ENCODE measurements at places on chromosomes 6 and 20.

- DNase-seq: no peak
These were observed 3.6 kb upstream of the PRL start for GRCh38 chr6:22300273-22300998.

DNA sequence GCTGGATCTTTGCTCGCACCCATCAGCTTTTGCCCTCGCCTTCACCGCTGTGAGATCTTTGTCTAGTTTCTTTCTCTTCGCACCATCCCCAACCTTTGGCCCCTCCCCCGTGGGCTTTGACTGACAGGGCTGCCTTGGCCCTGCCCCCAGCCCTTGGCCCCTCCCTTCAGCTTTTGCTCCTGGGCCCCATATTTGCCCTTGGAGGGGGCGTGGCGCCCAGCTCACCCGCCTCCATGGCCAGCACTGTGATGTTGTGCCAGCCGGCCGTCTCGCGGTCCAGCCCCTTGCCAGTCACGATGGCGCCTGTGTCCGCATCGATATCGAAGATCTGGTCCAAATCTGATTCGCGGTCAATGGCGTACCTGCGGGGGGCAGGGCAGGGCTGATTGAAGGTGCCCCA lies 81.1 kb downstream of the CD40 start:
- no peak for DNase-seq

DNA sequence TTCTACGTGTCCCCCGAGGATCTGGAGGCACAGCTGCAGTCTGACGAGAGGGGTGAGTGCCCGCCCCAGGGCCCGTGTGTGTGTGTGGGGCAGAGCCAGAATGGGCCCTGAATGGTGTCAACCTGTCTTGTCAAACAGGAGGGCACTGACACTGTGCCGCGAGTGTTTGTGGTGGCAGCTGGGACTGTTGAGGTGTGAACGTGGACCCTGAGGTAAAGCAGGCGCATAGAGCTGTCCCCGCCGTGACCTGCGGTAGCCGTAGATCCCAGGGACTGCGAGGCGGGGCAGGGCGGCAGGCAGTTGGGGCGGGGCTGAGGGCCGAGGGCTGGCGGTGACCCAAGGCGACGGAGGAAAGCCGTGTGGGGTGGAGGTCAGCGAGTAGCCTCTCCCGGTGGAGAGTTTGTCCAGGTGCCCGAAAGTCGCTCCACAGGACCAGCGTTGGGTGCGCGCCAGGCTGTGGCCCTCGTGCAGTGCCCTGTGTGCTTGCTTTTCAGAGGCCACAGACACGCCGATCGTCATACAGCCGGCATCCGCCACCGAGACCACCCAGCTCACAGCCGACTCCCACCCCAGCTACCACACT lies 25.2 kb downstream of the UCKL1 start:
- DNase-seq: no peak

DNA sequence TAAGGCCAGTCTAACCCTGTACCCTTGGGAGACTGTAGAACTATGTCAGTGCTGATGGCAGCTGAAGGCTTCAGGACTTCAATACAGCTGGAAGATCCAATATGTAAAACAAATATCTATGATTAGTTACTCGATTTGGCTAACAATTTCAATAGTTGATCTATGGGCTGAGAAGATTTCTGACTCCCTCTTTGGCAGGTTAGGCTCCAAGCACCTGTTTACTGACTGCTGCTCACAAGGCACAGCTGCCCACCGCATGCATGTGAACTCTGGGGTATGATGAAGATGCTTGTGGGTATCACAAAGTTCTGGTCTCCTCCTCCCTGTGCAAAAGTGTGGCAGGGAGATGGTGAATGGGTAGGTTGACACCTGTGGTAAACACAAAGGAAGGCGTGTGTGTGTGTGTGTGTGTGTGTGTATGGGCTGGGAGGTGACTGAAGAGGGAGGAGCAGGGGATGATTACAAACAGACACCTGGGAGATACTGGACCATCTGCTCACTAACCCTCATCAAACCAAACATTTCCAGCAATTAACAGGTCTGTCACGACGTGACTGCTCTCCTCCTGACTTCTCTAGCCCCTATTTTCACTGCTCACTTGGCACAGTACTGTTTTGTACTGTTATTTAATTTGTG lies 18.1 kb downstream of the ELMO2 start:
- peak; percentile 34 for DNase-seq

DNA sequence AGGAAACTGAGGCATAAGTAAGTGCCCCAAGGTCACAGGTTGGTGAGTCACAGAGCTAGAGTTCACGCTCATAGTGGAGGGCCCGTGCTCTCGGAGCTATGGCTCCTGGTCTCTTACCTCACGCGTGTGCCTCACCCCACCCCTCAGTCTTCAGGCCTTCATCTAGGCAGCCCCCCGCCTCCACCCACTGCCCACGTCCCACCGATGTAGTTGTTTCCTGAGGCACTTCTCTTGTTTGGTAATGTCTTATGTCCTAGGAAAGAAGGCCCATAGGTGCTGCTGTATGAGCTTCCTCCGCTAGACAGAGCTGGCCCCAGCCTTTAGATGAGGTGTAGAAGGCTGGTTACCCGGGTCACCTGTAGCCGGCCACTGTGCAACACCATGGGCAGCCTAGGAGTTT lies 5.1 kb downstream of the RIPK1 start:
- DNase-seq: no peak

DNA sequence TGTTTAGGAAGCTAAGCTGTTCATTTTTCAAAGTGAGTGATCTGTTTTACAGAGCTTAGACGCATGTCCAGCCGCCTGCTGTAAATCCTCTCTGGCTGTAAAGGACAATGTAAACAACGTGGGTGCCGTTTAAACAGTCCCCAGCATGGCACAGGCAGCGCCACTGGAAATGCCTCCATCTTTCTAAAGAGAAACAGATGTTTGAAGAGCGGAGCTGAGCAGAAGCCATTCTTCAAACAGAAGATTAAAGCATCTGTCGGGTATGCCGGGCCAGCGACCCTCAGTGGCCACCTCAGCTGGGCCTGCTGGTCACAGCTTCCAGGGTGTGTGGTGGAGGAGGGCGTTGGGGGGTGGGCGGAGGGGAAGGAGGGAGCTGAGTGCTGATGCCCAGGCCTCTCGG lies 138.6 kb downstream of the ERMARD start:
- no peak for DNase-seq

DNA sequence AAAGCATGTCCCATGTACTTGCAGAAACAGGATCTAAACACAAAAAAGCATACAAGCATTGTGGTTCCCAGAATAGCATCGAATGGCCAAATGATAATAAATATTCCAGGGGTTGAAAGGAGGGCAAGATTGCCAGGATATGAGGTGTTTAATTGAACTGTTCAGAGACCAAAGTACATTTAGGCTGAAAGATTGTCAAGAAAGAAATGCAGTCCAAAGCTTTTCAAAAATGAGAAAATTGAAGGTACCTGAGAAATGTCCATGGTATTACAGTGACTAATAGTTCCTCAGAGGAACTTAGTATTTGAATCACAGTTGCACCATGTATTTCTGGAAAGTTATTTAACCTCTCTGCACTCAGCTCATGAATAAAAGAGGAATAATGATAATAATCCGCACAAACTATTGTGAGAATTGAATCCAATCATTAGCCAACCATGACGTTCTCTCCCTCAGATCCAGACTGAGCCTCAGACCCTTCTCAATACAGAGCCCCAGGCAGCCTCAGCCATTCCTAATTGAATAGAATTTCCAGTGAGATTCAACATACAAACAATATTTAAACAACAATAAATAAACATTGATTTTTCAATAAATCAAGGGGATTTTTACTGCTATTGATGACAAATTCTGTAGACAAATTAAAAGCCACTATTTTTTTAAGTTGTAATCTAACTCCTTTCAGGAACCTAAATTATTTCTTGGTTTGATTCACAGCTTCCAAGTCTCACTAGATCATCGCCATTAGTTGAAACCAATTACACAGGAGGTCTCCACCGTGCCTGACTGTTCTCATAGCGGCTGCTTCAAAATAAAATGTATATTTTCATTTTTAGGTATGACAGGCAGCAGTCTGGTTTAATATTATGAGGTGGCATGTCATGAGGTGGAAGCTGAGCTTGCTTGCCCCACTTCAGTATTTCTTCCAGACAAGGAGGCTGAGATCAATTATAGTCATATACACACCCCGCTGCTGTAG lies 144.3 kb upstream of the TENT5A start:
- DNase-seq: no peak

- no peak for DNase-seq
These were observed 712 bp downstream of the RXRB start for GRCh38 chr6:33199687-33200218.

GRCh38 chr6:100283285-100283684 lies 181.4 kb downstream of the SIM1 start:
- no peak for DNase-seq

DNA sequence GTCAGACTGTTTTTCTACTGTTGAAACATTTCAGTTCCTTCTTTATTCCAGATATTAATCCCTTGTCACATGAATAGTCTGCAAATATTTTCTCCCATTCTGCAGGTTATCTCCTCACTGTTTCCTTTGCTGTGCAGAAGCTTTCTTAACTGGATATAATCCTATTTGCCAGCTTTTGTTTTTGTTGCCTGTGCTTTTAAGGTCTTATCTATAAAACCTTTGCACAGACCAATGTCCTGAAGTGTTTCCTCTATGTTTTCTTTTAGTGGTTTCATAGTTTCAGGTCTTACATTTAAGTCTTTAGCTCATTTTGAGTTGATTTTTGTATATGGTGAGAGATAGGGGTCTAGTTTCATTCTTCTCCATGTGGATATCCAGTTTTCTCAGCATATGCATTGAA lies 19.2 kb downstream of the NCOA6 start:
- no peak for DNase-seq

- no peak for DNase-seq
These were observed 411.0 kb downstream of the EPHA7 start for GRCh38 chr6:93008375-93008774.

DNA sequence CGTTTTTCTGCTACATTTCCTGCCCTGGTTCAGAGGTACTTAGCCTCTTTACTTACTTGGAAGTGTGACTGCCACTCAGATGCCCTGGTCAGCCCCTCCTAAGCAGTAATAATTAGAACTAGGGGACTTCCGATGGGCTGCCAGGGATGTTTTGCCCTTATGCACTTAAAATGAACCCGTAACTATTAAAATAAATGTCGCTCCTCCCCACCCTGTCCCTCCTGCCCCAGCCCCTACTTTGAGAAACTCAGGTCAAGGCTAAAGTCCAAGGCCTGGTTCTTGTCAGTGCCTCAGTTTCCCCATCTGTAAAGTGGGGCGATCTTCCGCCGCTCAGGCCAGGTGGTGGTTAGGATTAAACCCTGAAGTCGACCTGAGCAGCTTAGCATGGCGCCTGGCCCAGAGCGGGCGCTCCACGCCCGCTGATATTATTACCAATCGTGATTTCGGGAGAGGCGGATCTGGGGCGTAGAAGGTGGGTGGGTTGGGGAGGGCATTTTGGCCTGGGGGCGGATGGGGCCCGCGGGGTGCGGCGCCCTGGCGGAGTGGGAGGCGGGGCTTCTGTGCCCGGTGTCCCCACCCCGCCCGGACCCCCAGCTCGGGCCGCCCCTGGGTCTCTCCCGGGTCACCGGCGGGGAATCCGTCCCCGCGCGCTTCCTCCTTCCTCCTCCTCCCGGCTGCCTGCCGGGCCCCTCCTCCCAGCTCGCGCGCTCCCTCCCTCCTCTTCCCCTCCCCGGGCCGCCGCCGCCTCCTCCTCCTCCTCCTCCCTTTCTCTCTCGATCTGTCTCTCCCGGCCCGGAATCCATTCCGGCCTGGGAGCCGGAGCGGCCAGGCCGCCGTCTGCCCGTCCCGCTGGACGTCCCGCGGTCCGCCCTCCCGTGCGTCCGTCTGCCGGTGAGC lies at the start of gene SRC:
SRC (plus strand) TSS at position 802 of the 897 bp plus-strand sequence. CDS start 38,014 bp downstream, outside the sequence.
- no peak for DNase-seq

- no peak for DNase-seq
These were observed 596.0 kb downstream of the COL12A1 start for GRCh38 chr6:74609871-74610270.

DNA sequence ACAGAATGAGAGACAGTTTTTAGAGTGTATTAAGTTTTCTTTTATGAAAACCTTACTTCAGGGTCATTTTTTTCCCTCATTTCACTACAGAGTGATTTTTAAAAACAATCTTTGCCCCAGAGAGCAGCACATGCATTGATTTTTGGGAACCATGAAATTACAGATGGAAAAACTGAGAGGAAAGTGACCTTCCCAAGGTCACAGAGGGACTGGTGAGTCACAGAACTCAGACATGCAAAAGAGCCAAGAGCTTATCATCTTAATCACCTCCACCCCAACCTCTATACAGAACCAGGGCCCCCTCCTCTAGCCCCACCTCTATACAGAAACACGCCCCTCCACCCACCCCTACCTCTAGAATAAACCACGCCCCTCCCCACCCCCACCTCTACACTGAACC lies 10.7 kb downstream of the PXMP4 start:
- DNase-seq: no peak

GRCh38 chr6:11747021-11747420 lies 31.6 kb downstream of the ADTRP start:
- no peak for DNase-seq
